ENCODE measurements at places on chromosomes 6 and 20.

DNA sequence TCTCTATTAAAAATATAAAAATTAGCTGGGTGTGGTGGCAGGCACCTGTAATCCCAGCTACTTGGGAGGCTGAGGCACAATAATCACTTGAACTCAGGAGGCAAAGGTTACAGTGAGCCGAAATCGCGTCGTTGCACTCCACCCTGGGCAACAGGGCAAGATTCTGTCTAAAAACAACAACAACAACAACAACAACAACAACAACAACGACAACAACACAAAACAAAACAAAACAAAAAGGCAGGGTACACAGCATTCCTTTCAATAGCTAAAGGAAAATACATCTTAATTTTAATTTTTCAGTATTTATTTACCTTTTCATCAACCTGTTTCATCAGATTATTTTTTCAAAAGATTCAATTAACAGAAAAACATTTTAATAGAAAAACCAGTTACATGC, 28.4 kb downstream of the SRPK1 start:
- DNase-seq = no peak

GRCh38 chr6:61947311-61947947, 338.6 kb downstream of the KHDRBS2 start:
- DNase-seq = no peak

DNA sequence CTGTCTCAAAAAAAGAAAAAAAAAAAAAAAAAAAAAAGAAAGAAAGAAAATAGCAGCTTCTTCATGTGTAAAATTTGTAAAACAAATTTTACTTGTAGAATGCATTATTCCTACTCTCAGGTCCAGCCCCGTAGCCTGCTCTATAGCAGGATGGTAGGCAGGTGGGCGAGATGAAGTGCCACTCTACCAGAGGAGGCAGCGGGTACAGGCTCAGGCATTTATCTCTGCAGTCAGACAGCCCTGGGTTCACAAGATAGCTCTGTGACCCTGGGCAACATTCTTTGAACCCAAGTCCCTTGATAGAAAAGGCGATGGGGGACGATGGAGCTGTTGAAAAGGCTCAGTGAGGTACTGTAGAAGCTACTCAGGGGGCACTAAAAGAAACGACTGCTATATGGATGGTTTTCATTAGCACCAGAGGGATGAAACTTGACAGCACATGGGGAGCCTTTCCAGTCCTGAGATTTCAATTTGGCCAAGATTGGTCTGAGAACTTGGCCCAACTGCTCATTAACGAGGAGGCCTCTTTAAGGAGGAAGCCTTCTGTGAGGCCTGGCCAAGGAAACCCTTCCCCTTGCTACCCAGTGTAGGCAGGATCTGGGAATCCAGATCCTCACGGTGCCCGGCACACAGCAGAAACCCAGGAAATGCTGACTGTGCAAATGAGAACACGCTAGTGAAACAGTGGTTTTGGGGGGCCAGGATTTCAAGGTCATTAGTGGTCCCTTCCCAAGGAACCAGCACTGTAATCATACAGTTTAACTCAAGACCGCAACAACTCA, 63.1 kb downstream of the MYH7B start:
- no peak for DNase-seq

DNA sequence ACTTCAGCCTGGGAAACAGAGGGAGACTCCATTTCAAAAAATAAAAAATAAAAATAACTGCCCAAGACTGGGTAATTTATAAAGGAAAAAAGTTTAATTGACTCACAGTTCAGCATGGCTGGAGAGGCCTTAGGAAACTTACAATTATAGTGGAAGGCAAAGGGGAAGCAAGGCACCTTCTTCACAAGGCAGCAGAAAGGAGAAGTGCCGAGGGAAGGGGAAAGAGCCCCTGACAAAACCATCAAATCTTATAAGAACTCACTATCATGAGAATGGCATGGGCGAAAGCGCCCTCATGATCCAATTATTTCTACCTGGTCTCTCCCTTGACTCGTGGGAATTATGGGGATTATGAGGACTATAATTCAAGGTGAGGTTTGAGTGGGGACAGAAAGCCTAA, 95.5 kb upstream of the LGSN start:
- no peak for DNase-seq

- no peak for DNase-seq
These were observed 34.5 kb upstream of the MPC1 start for GRCh38 chr6:166417285-166417691.

GRCh38 chr20:47973519-47974233, 188.4 kb upstream of the SULF2 start:
- no peak for DNase-seq
